ENCODE measurements at places on chromosomes 3 and 15. TPM values are rescaled to one million over a fixed set of nuclear protein-coding genes. Genes with fewer than 3 reads are reported as not detected.

DNA sequence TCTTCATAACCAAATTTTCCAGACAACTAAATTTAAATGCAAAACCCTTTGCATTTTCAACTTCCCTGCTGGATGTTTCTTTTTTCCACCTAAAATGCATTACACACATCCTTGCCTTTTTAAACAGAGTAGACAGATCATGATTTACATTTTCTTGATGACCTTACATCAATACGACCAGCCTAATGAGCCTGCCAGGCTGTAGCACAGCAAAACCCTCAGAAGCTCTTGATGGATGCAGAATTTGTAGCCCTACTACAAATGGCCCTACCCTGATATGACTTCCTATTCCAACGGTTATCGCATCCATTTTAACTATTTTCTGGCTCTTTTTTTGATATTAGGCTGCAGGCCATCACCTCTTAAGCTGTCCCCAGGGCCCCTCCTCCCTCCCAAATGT, 66.3 kb downstream of the NTRK3 start:
- no peak for DNase-seq

The CIB2 gene
- total RNA-seq = 15.3 TPM

- no peak for DNase-seq
These were observed at the start of gene CGNL1 for GRCh38 chr15:57375827-57376695. Gene CGNL1, plus strand, starts transcription at chr15:57376505. Its CDS starts 61,495 bp downstream, at chr15:57438000.

The SLC28A1 gene
- not detected for total RNA-seq

DNA sequence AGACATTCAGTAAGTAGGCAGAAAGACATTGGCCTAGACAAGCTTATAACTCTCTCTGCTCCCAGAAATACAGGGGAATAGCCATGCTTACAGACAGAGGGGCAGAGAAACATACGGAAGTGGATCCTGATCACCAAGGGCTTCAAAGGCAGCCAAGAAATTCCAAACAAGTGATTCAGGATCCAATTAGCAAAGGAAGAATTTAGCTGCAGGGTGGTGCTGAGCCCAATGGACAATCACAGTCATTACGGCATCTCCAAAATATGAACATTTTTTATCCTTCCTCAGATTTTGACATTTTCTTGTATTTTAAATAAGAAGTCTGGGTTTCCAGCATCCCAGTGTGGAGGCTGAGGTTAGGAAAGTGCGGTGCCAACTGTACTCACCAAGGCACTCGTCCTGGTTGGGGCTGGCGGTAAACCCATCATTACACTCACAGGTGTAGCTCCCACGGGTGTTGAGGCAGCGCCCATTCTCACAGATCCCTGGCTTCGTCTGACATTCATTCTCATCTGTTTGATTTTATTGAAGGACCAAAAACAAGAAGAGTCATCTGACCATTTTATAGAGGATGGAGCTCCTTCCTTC, 96.8 kb downstream of the DUT start:
- no peak for DNase-seq

DNA sequence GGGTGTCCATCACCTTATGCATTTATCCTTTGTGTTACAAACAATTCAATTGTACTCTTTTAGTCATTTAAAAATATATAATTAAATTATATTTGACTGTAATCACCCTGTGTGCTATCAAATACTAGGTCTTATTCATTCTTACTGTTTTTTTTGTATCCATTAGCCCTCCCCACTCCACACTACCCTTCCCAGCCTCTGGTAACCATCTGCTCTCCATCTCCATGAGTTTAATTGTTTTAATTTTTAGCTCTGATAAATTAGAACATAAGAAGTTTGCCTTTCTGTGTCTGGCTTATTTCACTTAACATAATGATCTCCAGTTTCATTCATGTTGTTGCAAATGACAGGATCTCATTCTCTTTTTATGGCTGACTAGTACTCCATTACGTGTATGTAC, 16.8 kb downstream of the C3orf20 start:
- DNase-seq = no peak

The ZCWPW2 gene
- 4.1 TPM for total RNA-seq

The RFTN1 gene
- 35.4 TPM for total RNA-seq

GRCh38 chr3:41503998-41504623, 304.8 kb downstream of the CTNNB1 start:
- DNase-seq = no peak

The EOGT gene
- 16.7 TPM for total RNA-seq

DNA sequence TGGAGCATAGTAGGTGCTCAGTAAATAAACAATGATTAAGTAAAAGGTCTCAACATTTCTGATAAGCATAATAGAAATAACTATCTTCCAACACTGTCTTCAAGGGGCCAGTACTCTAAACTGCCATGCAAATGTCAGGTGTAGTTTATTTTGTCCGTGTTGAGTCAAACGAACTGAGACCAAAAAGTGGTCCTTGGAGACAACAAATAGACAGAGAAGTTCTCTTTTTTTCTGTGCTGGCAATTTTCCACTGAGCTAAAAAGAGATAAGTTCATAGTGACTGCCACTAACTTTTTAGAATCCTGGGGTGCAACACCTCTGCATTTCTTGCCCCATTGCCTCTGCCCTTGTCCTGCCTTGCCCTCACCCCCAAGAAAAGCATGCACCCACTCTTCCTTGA, 14.7 kb upstream of the MBNL1 start:
- DNase-seq = no peak

The HHATL gene
- total RNA-seq = 164 TPM

The CCRL2 gene
- total RNA-seq = 0.48 TPM

Data from dorsolateral prefrontal cortex (tissue), 122 donors.